Stimulated activated naive CD8-positive, alpha-beta T cell treated with anti-CD3 and anti-CD28 coated beads, Interleukin-15, amount 100 ng/mL, for 72 hours (primary cell): ENCODE measurements at places on chromosomes 12 and 14.
A peak's percentile ranks its signal among the peaks of the same experiment; 100 is the strongest.

- peak; percentile 30 for DNase-seq
Measured at GRCh38 chr12:15268927-15269552, 47.8 kb upstream of the RERG start.

- peak; percentile 57 for DNase-seq
Measured at GRCh38 chr12:57477710-57478681, 1.7 kb downstream of the ARHGAP9 start.

DNA sequence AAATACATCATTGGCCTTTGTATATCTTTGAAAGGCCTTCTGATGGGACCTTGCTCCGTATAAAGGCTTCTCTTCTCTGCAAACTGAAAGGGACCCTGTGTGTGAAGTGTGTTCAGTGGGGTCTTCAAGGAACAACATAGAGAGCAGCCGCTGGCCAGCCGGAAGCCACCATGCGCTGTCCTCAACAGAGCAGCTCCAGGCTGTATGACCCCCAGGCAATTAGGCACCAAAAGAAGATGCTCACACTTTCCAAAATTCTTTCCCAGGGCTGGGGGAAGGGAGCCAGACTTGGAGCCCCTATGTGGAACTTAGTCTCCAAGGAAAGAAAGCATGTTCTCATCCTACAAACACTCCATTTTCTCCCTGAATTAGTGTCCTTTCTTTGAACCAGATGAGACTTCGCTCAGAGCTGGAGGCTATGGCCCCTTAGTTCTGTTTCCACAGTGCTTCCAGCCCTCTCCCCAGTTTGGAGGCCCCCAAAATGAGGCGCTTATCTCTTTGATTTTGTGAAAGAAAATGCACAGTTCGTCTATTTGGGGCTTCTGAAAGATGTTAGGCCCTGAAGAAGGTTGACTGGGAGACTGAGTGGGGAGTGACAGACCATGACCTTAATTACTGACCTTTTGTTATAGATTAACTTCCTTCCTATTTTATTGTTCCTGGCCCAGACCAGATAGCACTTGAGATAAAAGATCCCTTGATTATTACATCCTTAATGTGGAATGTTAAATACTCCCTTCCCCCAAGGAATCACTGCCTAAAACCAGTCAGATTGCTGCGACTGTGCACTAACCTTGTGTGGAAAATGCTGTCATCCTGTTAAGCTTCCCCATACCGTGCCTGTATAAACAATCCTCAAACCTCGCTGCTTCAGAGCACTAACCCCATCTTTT is 128.3 kb upstream of the FGD4 start:
- no peak for DNase-seq

DNA sequence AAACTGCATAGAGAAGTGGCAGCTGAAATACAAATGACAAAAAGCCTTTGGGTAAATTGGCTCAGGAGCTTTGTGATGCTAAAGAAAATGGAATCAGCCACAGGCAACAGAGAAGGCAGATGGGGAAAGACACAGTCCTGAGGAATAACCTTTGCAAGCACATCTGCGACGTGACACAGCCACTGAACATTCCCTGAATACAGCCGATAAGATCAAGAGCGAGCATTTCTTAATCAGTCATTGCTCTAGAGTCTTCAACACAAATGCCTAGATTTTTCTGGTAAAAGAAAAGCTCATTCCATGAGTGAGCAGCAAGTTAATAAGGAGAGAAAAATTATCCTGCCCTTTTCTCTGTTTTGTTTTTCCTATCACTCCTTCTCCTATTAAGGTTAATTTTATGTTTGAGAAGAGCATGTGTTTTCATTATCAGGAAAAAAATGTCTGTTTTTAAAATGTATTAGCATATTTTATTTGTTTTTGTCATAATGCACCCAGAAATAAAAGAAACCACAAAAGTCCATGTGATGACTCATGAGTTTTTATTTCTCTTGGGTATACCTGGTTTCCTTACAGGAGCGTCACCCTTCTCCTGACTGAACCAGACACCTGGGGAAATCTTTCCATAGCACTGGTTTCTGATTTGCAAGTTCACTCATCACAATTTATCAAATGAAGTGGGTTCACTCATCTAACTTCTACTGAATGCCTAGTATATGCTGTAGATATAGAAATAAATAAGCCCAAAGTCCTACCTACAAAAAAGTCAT is 45.4 kb upstream of the PCED1B start:
- DNase-seq, result no peak

DNA sequence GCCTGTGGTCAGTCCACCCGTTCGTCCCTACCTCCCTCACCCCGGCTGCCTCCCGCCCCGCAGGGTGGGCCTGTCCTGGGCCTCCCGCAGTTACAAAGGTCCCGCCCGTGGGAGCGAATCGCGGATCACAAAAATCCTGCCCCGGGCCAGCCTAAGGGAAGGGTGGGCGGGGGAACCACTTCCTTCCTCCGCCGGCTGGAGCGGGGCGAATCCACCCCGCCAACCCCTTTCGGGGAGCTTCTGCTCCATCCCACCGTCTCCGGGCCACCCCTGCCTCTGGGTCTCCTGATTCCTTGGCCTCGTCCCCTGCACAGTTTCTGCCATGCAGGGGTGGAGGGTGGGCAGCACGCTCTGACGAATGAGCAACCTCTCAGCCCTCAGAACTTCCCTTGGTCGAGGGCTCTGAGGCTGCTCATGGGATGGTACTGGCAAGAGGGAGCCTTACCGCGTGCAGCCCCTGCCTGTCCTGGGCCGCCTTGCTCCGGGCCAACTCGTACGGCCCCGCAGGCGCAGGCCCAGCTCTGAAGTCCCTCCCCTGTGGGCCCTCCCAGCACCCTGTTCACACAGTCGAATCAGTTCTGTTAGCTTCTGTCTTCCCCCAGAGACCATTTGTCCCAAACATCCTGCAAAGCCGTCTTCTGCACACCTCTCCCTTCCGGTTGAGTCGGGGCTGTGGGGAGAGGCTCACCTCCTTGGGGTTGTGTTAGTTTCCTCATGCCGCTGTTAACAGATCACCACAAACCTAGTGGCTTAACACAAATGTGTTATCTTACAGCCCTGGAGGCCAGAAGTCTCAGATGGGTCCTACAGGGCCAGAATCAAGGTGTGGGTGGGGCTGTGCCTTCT is 589 bp upstream of the HVCN1 start:
- DNase-seq, result peak; percentile 69

DNA sequence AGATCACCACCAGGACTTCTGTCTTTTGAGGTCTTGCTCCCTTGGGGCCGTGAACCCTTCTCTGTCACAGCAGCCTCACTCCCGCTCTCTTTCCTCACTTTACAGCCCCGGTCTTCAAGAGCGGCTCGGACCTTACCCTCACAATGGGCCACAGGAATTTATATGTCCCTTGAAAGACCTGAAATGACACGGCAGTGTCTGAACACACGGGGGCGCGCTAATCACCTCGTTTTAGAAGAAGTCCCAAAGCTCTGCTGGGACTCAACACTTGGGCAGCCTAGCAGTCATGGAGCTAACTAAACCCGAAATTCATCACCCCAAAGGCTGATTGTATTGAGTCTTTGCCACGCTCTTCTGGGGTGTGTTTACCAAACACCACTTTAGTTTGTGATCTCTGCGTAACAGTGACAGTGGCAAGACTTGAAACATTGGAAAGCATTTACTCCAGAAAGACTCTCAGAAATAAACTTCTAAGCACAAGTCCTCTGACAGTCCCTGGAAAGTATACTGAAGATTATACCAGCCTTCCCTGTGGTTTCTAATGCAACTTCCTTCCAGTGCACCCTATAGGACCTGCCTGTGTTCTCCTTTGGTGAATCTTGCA is 29.0 kb downstream of the SERPINA11 start:
- DNase-seq, result peak; percentile 47

DNA sequence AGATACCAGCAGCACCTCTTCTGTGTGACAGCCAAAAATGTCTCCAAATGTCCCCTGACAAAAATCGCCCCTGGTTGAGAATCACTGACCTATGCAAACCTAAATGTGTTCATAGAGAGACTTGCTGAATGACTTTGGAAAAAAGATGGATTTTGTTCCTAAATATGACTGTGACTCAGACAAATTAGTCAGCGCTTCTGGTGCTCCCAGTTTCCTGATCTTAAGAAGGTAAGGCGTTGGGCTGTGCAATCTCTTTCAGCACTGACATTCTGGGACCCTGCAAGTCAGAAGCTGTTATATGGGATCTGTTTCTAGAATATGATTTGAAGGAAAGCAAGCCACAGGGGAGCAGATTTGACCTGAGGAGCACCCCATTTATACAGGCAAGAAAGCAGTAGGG is 90.6 kb upstream of the PWP1 start:
- no peak for DNase-seq

DNA sequence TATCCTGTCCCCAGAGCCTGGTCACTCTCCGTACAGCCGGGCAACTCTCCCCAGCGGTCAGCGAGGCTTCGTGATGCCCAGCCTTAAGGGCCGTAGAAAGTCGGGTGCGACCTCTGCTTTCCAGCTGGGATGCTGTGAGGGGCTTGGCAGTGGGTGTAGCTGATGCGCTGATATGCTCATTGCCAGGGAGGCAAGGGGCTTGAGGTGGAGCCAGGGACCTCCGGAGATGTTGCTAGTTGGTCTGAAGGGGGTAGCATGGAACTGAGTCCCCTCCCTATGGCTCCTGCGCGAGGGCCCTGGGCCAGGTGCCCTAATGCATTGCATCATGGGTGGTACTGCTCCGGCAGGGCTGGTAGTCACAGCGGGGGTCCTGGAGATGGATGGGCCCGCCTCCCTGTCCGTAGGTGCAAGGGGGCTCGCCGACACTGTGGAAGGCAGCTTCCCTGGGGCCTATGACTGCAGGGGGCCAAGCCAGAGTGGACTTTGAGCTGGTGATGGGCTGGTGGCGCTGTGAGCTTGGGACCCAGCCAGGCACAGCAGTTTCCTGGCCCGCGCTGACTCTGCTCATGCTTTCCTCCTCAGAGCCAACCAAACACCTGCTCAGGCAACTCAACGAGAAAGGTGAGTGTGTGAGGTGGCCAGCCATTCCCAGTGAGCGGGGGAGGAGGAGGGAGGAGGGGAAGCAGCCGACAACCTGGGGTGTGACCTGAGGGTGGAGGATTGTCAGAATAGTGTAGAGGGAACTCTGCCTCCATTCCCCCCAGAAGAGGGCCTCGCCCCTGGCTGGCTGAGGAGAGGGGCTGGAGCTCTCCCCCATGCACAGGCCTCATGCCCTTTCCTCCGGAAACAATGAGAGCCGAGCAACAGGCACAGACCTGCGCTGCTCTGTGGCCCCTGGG is 32.3 kb downstream of the PLEKHG3 start:
- no peak for DNase-seq

GRCh38 chr12:97168804-97169203 is 261.7 kb downstream of the NEDD1 start:
- no peak for DNase-seq

DNA sequence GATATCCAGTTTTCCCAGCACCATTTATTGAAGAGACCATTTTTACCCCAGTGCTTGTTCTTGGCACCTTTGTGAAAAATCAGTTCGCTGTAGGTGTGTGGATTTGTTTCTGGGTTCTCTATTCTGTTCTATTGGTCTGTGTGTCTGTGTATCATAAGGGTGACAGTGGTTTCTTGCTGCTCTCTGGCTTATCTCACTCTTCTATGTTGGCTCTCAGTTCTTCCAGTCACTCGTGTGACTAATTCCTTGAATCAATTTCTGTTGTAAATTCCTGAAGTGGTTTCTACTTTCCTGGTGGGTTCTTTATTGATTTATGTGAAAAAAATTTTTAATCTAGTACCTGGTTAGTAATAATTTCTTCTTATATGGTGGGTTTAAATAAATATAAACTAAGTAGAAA is 58.3 kb downstream of the OTOGL start:
- no peak for DNase-seq

- no peak for DNase-seq
Measured at GRCh38 chr14:77240336-77240915, 30.6 kb downstream of the NGB start.

DNA sequence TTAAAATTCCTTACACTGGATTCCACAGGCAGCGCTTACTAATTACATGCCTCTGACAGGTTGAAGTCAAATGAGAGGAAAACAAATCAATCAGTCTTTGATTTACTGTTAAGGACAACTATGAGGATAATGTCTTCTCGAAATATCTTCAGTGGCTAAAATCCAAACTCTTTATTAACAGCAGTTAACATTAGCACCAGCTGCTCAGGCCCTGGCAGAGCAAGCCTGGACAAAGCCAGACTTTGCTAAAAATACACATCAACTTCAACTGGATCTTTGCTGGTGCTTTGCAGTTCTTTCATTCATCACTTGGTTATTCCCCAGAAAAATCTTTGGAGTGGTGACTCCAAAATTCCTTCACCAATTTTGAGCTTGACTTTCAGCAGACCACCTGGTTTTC is 98.7 kb downstream of the HECTD4 start:
- DNase-seq, result no peak

- DNase-seq, result no peak
Measured at GRCh38 chr12:26979733-26980132, 34.5 kb downstream of the TM7SF3 start.

DNA sequence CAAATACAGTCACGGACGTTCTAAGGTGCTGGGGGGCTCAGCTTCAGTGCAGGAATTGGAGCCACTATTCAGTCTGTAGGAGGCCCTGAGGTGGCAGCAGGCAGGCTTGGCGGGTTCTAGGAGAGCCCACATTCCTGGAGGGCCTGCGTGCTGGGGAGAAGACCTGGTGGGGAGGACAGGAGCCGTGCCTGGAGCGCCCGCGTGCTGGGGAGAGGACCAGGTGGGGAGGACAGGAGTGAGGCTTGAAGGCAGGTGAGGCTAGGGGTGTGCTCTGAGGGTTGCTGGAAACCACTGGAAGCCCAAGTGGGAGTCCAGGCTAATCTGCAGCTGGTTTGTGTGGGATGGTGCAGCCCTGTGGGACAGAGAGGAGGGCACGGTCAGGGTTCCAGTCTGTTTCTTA is 23.1 kb downstream of the RHOF start:
- no peak for DNase-seq

DNA sequence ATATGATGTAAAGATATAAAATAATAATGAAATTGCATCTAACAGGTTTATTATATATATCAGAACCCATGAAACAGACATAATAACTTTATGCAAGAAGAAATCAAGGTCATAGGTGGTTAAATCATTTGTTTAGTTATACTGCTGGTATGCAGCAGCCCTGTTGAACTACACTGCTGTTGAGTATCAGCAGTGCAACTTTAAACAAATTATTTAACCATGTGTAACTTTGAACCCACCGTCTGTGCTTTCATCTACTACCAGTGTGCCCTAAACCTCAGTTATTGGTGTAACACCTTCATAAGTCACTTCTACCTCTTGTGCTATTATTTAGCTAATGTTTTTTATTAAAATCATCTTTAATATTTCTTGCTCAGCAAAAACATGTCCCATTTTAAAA is 262.3 kb upstream of the CRY1 start:
- no peak for DNase-seq

- DNase-seq, result no peak
Measured at GRCh38 chr14:65354131-65354530, 58.4 kb upstream of the FUT8 start.

- DNase-seq, result no peak
Measured at GRCh38 chr12:94135896-94136295, 12.5 kb upstream of the PLXNC1 start.

DNA sequence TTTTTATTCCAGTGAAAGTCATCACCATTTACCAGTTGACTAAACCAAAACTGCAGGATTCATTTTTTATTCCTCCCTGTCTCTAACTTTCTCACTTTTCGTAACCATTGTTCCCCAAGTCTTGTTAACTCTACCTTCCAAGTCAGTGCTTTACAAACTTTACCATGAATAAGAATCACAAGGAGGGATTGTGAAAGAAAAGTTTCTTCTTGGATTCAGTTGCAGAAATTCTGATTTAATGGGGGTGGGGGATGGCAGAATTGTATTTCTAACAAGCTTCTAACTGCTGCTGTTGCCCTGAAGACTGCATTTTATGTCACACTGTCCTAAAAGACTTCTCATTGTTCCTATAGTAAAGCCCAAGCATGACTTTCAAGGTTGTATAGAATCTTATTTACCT is 5.0 kb upstream of the RAB21 start:
- no peak for DNase-seq
